Lower leg skin (tissue), 4 donors: ENCODE measurements at places on chromosomes 3 and 15. TPM values are rescaled to one million over a fixed set of nuclear protein-coding genes. Genes with fewer than 3 reads are reported as not detected.

DNA sequence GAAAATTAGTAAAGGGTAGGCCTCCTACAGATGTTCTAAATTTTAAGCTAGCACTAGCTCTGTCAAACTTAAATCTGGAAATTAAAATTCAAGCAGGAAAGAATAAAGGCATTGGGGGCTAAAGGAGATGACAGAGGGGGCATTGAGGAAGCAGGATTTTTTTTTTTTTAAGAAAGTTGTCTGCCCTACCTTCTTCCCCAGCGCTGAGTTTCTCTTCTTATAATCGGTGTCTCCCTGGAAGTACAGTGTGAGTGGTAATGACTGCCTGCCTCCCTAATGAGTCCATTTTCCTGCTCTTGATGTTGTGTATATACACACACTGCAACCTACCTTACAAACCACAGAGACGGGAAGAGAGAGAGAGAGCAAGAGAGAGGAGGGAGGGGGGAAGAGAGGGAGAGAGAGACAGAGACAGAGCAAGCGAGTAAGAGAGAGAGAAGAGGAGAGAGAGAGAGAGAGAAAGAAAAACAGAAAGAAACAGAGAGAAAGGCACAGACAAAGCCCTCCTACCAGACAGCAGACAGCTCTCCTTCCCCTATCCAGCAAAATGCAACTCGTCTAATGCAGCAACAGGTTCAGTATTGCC, 47.0 kb downstream of the ZBTB20 start:
- DNase-seq = no peak

The GOLGA8H gene
- total RNA-seq = 0.47 TPM

DNA sequence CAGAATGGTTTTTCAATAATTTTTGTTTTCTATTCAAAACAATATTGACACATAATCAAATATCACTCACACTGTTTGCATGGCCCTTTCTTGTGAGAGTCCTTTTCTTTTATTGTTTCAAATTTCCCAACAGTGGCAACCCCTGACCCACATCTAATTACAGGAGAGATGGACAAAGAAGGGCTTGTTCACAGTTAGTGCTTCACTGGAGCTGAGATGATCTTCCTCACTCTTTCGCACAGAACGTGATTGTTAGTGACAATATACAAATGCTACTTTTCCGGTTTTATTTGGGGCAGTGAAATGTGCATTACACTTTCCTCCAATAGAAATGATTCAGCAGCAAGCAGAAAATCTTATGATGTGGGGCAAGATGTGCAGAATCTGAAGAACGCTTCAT, 38.6 kb upstream of the TTC14 start:
- DNase-seq = no peak

DNA sequence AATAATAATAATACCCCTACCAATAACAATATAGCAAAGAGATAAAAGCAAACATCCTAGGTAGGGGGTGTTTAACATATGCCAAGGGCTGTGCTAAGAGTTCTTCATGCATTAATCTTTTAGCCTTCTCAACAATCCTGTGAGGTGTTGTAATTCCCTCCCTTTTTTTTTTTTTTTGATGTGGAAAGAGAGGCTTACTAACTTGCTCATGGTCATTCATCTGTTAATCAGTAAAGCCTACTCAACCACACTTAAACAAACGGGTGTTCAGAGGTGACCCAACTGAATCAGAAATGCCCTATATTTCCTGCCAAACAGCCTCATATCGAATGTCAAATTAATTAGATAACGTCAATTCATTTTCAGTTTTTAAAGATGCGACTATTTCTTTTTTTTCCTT, 232.1 kb downstream of the CTNNB1 start:
- DNase-seq = no peak

DNA sequence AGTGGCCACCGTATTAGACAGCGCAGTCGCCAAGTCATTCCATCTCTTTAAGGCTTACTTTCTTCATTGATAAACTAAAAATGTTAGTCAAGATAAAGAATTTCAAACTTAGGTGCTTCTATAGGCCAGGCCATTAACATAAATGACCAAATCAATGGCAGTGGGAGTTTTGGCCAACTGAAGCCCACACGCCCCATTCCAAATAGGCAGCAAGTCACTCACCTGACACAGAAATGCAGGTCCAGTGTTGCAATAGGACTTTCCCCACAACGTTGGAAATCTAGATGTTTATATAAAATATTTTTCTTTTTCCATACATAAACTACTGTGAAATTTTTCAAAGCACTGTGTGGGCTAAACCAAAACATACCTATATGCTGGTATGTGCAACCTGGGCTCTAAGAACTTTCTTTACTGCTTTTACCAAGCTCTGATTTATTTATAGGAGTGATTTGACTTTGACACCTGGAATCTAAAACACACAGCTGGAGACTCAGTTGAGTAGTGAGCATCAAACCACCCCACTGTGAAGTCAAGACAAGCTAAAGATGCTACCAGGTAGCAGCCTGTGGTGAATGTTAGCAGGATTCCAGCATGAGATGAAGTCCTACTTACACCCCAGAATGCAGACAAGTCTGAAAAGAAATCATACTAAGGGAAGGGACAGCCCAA, 15.1 kb downstream of the GOLIM4 start:
- no peak for DNase-seq

DNA sequence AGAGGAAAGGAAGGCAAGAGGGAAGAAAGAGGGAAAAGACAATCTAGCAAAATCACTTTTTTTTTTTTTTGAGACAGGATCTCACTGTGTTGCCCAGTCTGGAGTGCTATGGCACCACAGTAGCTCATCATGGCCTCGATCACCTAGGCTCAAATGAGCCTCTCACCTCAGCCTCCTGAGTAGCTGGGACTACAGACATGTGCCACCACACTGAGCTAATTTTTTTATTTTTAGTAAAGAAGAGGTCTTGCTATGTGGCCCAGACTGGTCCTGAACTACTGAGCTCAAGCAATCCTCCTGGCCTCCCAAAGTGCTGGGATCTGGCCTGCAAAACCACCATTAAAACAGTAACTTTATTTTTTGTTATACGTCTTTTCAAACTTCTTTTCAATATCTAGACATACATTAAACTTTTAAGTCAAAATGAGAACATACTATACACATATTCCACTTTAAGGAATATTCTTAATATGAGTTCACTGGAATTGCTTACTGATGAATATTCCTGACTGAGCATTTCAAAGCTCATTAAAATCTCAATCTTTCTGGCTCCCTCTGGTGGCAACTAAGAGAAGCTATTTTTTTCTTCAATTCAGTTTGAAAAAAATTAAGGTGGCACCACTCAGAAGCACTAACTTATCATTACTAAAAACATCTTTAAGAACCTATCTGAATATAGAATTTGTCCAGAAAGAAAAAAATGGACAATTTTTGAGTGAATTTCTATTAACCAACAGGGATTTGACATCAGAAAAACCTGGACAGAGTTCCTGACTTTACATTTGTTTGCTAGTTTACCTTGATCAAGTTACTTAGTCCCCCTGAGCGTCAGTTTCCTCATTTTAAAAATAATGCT, 40.9 kb downstream of the UACA start:
- DNase-seq = no peak

GRCh38 chr15:41666353-41666920, 6.2 kb downstream of the MGA start:
- no peak for DNase-seq

- DNase-seq = peak; percentile 95
Measured at GRCh38 chr3:4977001-4977852, 2.0 kb upstream of the BHLHE40 start.

The PAK6 gene
- 79.9 TPM for total RNA-seq

DNA sequence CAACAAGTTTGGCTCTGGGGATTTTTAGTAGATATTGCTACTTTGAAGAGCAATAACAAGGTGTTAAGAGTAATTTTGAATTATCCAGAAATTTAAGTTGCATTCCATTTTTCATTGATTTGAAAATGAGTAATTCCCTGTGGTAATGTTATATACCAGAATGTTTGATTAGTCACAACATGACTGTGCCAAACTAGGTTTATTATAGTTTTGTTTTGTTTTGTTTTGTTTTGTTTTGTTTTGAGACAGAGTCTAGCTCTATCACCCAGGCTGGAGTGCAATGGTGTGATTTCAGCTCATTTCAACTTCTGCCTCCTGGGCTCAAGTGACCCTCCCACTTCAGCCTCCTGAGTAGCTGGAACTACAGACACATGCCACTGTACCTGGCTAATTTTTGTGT, 40.7 kb downstream of the CNOT10 start:
- DNase-seq = no peak

DNA sequence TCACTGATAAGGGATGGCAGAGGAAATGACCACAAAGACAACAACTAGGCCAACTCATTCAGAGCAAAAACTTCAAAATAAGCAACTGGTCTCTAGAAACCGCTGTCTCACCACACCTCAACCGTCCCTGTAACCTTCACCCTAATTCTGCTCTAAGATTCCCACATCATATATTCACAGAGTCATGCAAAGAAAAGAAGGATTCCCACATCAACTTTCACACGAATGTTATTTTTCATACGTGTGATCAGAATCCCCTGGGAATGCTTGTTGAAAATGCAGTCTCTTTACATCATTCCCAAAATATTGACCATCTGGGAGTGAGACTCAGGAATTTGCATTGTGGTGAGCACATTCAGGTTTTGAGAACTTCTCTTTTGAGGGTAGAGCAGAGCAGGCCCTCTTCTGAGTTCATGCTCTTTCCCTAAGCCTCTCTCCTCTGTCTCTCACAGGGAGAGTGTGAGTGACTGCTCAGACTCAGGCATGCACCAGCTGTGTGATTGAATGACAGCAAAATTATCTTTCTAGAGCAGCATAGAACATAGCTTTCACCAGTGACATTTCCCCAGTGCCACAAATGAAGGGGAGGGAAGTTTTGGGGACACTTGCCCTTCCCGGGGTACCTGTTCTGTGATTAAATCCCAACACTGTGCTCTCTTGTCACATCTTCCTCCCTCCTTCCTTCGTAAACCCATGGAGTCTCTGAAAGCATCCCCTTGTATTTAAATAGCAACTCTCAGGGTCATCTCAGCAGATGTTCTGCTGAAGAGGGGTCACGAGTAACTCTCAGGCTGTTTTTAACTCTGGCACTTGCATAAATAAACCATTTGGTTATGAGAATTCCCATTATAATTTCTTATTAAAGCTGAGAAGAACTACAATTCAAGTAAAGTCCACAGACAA, 170.9 kb downstream of the PLCL2 start:
- no peak for DNase-seq

GRCh38 chr3:120450600-120451271, at the start of gene FSTL1:
Gene FSTL1, minus strand, starts transcription at chr3:120450992. Its CDS starts 246 bp downstream, at chr3:120450746.
- peak; percentile 93 for DNase-seq

The RARRES1 gene
- total RNA-seq = 5.9 TPM

- DNase-seq = no peak
Measured at GRCh38 chr3:105362021-105362665, 4.6 kb upstream of the ALCAM start.

DNA sequence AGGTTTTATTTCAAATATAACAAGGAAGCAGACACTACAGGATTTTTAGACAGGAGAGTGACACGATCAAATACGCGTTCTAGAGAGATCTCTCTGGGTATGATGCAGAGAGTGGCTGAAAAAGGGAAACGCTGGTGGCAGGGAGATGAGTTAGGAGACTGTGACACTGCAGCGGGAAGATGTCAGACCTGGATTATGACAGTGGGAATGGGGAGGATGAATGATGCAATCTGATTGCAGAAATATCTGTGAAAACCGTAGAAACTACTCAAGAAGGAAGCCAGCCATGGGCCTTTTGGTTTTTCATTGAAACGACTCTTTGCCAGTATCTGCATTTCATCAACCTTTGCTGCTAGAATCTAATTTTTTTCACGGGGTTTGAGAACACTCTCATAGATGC, 157.9 kb downstream of the FAM43A start:
- DNase-seq = no peak

- DNase-seq = no peak
Measured at GRCh38 chr3:95923496-95924210, 890.7 kb upstream of the EPHA6 start.

- DNase-seq = no peak
Measured at GRCh38 chr3:17505856-17506255, 236.6 kb downstream of the TBC1D5 start.

- peak; percentile 8 for DNase-seq
Measured at GRCh38 chr15:100780208-100780800, 99.3 kb upstream of the ALDH1A3 start.

The LDHAL6B gene
- total RNA-seq = not detected

DNA sequence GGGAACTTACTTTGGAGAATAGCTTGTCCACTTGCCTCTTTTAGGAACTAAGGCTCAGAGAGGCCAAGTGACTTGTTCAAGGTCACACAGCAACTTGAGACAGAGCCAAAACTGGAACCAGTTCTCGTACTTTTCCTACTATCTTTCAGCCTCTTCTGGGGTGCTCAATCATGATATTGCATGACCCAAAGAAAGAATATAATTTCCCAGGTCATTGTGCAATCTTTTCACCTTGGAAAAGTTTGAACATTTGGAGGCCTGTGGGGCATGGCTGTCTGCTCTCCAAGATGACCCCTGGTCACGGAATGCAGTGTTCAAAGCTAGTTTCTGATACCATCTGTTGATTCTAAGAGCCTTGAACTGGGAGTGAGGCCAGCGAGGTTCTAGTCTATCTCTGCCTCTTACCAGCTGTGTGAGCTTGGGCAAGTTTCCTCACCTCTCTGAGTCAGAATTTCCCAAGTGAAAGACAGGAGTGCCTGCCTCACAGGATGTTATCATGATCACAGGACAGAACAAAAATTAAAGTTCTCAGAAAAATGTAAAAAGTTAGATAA, 89.7 kb downstream of the BDH1 start:
- DNase-seq = no peak

DNA sequence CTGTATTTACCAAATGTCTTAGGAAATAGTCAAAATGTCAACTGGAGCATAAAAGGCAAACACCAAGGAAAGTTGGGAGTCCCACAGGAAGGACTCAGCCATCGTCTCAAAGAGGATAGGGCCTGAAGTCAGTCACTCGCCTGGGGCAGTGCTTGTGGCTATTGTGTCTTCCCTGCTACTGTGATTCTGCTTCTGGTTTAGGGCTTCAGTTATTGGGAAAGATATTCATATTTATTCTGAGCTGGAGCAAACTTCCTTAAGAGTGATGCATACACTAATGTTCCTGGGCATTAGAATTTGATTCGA, 118.1 kb downstream of the EDEM1 start:
- DNase-seq = no peak

GRCh38 chr3:42557854-42558253, 23.9 kb downstream of the SEC22C start:
- no peak for DNase-seq

DNA sequence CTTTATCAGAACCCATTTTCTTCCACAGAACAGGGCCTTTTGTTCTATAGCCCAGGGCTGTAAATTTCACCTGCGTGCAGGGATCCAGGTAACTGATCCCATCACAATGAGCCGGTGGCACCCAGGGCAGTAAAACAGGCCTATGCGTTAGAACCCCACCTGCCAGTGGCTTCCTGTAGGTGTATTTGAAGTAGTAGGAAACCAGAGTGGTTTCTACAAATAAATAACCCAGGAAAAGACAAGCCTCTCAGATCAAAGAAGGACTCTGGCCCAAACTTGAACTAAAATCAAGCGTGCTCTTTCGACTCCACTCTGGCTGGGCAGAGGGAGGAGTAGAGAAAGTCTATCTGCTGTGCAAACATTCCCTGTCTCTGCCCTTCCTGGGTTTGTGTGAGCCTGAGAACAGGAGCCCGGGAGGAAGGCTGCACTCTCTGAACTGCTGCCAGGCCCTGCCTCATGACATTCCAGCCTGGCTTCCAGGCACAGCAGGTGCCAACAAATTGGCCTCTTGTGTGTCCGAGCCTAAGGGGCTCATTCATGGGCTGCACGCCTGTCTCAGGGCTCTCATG, 77.7 kb downstream of the CEMIP start:
- no peak for DNase-seq
